Immature natural killer cell (primary cell): ENCODE measurements at places on chromosomes 5 and 9. TPM values are rescaled to one million over a fixed set of nuclear protein-coding genes. Genes with fewer than 3 reads are reported as not detected.

- no peak overlapping the region for H3K4me3 ChIP-seq
- no peaks in the 10 kb centered on the region for H3K36me3 ChIP-seq
- H3K27me3 ChIP-seq: no peaks in the 10 kb centered on the region
- DNase-seq: no peak
Measured at GRCh38 chr5:29949301-29949872, 1244.1 kb upstream of the CDH6 start.

The CTSV gene
- polyA plus RNA-seq: not detected

The F2RL2 gene
- polyA plus RNA-seq: 1.5 TPM

DNA sequence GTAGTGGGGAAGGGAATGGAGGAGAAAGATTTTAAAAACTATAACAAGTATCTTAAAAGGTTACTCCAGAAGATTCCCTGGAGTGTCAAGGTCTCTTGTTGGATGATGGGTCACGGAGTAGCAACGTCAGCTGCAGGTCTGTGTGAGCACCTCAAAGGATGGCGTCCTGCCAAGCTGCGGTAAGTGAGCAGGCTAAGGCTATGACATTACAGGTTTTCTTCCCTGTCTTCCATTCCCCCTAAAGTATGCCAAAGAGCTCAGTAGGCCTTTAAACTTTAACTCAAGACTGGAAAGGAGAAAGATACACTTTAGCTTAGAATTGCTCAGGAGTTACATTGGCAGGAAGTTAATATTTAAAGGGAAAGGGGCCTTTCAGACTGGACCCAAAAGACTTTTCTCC lies 17.5 kb downstream of the SPOCK1 start:
- H3K36me3 ChIP-seq: no peaks in the 10 kb centered on the region
- H3K4me1 ChIP-seq: no peaks in the 10 kb centered on the region
- no peaks in the 10 kb centered on the region for H3K27me3 ChIP-seq
- DNase-seq: no peak
- no peak overlapping the region for H3K4me3 ChIP-seq

The NRG2 gene
- 0.21 TPM for polyA plus RNA-seq

DNA sequence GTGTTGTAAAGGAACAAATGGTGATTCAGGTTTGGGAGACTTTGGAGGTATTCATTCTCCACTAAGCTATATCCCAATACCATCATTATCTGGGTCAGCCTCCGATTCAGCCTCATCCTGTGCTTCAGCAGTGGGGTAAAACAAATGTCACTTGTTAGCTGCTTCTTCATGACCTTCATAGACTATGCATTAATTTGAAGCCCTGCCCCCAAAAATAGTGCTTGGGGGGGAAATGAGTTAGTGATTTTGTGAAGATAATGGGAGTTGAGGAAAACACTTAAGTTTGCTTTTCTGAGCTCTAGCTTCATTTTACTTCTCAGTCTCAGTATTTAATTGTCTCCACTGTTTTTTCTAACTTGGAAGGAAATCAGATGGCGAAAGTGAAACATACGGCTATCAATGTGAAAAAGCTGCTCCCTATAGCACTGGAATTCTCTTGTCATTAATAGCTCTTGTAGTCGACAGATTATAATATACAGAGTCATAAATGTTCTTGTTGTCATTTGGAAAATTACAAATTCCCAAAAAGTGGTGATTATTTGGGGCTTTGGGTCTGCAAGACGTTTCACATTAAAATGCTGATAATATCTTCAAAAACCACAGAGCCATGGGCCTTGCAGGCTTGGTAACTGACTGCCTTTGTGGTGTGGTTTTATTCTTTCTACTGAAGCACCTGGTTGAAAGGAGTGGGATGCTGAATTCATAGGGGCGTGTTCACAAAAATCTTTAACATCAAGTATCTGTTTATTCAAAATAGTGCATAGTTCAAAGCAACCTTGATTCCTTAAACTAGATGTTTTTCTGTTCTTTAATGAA lies 40.0 kb downstream of the PIK3R1 start:
- peak overlapping the region; percentile 81 for H3K4me3 ChIP-seq
- peaks cover 1% of the 10 kb centered on the region for H3K27me3 ChIP-seq
- DNase-seq: peak; percentile 48
- no peaks in the 10 kb centered on the region for H3K36me3 ChIP-seq
- peak overlapping the region; percentile 86 for H3K27ac ChIP-seq

The TMEM252 gene
- polyA plus RNA-seq: not detected

The PCDHGA11 gene
- not detected for polyA plus RNA-seq

DNA sequence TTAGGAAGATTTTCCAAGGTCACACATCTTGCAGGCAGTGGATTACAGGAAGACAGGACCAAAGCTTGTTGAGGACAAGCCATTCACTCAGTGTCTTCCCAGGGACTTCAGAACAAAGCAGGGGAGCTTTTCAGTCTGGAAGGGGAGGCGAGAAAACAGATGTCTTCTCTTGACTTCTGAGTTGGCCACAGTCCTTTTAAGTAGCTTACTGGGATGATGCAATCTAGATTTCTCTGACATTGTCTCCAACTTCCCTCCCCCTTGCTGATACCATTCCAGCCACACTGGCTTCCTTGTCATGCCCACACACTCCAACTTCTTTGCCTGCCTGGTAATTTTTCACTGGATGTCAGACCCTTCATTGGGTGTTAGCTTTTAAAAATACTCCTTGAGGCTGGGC lies 174.2 kb upstream of the TBC1D2 start:
- no peak for DNase-seq
- no peaks in the 10 kb centered on the region for H3K36me3 ChIP-seq
- no peak overlapping the region for H3K4me3 ChIP-seq
- H3K27ac ChIP-seq: no peak overlapping the region
- H3K27me3 ChIP-seq: peaks cover 5% of the 10 kb centered on the region

DNA sequence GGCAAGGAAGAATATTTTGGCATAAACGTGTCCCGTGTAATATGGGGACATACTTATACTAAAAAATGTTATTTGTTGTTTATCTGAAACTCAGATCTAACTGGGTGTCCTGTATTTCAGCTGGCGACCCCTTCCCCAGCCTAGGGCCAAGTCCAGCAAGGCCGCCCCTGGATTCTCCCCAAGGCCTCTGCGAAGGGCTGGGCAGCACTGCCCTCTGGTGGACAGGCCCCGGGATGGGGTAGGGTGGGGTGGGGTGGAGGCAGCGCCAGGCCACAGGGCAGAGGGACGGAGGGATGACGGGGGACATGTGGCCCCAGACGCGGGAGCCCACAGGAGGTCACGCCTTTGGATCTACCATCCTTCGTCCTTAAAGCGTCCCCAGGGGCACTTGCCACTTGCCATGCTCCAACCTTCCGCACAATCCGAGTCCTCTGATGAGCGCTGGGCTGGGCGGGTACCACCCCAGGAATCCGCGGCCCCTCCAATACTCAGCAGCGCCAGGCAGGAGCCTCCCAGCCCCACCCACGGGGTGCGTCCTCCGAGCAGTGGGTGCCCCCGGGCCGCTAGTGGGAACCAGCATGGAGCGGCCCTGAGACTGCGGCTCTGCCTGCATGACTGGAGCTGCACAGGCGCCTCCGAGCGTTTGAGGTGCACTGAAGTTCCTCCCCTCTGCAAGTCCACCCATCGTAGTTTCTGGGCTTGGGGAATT lies 7.1 kb upstream of the AGPAT2 start:
- H3K4me3 ChIP-seq: no peak overlapping the region
- H3K4me1 ChIP-seq: no peaks in the 10 kb centered on the region
- H3K36me3 ChIP-seq: no peaks in the 10 kb centered on the region
- no peaks in the 10 kb centered on the region for H3K27me3 ChIP-seq
- no peak for DNase-seq
